ENCODE measurements at places on chromosomes 6 and 20.

- no peak for ATAC-seq
Observed at GRCh38 chr6:21199262-21199661, 394.3 kb upstream of the SOX4 start.

GRCh38 chr6:170032197-170032596 lies 258.7 kb downstream of the DLL1 start:
- ATAC-seq: no peak

DNA sequence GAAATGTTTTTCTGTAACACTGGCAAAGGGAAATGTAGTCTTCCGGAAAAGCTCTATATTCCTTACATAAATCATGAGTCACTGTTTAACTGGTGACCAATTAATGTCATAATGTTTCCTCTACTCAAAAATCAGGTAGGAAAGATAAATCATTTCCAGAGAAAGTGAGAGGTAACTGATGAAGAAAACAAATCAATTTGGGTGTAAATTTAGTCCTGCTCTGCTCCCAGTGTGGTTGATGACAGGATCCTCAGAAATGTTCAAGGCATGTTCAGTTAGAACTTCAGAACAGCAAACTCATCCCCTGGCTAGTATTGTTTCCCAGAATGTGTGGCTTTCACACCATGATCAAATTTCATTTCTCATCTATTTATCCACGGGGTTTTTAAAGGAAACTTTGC lies 38.8 kb upstream of the SPACA1 start:
- no peak for ATAC-seq

- peak; percentile 77 for ATAC-seq
Observed at GRCh38 chr6:158290040-158290439, 22.2 kb upstream of the TULP4 start.

GRCh38 chr6:123841067-123841896 lies 37.6 kb downstream of the NKAIN2 start:
- ATAC-seq: no peak

DNA sequence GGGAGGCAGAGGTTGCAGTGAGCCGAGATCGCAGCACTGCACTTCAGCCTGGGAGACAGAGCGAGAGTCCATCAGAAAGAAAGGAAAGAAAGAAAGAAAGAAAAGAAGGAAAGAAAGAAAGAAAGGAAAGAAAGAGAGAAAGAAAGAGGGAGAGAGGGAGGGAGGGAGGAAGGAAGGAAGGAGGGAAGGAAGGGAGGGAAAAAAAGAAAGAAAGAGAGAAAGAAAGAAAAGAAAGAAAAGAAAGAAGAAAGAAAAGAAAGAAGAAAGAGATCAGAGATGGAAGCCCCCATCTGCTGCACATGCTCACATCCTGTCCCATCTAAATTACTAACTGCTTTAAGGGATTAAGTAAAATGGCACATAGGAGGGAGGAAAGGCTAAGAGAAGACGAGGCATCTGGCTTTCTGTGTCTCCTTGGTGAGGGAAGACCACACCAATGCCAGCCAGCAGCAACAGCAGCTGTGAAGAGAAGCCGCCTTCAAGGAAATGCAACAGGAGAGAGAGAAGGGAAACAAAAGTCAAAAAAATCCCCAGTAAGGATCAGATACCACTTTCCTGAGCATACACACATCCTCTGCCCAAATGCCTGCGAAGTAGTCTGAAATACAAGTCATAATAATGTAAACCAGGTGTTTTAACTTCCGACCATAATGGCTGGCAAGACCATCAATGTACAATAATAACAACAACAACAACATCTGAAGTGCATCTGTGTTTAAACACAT lies 300.2 kb upstream of the JARID2 start:
- no peak for ATAC-seq

DNA sequence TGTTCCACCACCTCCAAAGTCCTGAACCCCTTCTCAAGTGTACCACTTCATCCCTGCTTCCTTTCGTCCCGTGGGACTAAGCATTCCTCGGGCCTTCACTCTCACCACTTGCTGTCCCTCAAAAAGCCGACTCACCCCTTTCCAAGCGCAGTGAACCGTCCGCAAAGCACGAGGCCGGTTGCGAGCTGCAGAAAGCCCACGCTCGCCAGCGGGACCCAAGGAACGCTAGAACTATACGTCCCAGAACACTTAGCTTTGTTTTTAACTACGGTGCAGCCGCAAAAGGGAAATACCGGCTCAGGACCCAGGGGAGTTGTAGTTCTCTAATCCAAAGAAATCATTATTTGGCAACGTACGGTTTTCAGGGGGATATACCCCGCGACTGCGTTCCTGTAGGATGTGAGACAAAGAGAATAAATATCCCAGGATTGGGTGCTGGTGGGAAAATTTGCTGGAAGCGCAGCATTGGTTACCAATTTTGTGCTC lies 416 bp upstream of the POLR1H start:
- peak; percentile 33 for ATAC-seq

GRCh38 chr6:83511901-83512681 lies at the start of gene PRSS35:
PRSS35 (plus strand) TSS chr6:83512534; CDS start chr6:83523442, 10,908 bp downstream.
- peak; percentile 56 for ATAC-seq

DNA sequence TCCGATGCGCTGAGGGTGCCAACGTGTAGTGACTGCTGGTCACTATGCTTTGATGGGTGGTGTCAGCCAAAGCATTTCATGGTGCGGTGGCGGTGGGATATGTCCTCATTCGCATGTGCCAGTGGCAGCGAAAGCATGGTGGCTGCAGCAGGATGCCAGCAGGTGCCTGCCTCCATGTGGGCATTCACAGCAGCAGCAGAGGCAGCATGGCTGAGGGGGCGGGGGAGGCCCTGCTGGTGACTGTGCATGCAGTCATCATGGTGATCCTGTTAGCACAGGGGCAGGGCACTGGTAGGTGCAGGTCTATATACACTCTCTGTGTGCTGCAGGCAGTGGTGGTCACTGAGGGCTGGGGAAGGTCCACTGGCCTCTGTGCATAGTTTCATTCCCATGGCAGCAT lies 22.0 kb downstream of the FIG4 start:
- ATAC-seq: peak; percentile 93

DNA sequence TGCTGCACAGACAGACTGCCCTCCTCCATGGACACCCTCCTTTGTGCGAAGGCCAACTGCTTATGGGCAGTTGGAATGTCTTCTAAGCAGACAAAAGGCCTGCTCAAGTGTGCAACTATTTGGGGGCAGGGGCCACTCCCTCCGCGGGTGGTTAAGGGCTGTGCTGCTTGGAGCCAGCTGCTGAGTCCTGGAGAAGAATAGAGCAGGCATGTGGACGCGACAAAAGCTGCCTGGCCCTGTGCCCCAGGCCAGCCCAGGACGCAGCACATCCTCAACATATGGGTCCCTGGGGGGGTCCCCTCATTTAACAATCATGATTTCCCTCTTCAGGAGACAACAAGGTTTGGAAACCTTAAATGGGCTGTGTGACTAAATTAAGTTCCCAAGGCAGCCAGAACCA lies 45.5 kb upstream of the ENTPD6 start:
- no peak for ATAC-seq

DNA sequence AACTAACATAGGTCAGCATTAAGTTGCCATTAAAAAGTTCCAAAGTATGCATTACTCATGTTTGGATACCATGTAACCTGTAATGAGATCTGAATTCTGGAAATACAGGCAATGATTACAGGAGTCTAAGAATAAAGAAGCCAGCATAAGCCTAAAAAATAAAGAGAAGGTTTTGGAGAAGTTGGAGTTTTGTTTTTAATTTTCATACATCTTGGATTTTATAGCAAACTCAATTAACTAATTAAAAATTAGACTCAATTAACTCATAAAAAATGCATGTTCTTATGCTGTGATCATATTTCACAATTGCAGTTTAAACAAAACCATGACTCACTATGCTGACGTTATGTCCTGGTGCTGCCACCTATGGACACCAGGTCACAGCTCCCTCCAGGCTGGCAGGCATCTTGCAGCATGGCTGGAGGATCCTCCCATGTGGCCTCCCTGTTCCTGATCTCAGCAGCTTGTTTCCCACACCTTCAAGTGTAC lies 648.8 kb upstream of the AGPAT4 start:
- peak; percentile 64 for ATAC-seq

- ATAC-seq: no peak
Observed at GRCh38 chr6:142685852-142686506, 259.0 kb downstream of the HIVEP2 start.

- ATAC-seq: no peak
Observed at GRCh38 chr6:43334466-43335095, 26.0 kb upstream of the CRIP3 start.

GRCh38 chr6:31354158-31354863 lies 2.7 kb downstream of the HLA-B start:
- no peak for ATAC-seq

- ATAC-seq: no peak
Observed at GRCh38 chr6:1597924-1598323, 11.8 kb upstream of the FOXC1 start.

DNA sequence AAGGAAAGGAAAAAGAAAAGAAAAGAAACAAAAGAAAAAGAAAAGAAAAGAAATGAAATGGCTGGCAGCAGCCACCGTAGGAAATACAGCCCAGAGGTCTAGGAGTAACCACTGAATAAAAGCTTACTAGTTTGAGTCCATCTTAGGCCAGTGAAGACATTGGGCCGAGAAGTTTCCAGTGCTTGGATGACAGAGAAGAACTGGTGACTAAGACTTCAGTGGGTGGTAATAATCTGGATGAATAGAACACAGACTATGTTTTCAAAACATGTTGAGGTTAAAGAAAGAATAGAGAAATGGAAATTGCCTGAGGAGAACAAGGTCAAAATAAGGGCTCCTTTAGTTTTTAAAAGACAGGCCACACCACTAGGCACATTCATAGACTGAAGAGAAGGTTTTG lies 198.8 kb downstream of the ATXN1 start:
- peak; percentile 95 for ATAC-seq

DNA sequence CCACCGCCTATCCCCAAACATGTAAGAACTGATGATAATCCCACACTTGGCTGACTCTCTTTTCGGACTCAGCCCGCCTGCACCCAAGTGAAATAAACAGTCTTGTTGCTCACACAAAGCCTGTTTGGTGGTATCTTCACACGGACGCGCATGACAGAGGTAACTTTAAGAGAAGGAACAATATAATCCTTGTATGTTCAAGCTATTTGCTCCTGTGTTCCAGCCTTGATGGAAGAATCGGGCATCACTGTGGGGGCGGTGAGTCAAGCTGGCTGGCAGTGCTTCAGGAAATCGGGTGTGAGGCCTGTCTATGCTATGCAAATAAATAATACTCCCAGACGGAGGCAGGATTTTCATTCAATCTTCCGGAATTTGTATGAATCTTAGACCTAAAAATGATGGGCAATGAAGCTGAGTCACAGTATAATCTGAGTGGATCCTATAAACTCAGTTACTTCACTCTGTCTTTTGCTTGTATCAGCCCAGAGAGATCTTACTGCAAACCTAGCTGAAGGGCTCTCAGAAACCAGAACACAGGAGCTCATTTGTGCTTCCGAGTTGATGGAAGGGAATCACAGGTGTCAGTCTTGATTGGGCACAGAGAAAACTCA lies 45.2 kb upstream of the NT5E start:
- ATAC-seq: no peak

GRCh38 chr6:136784910-136785746 lies 7.1 kb downstream of the MAP3K5 start:
- peak; percentile 49 for ATAC-seq

DNA sequence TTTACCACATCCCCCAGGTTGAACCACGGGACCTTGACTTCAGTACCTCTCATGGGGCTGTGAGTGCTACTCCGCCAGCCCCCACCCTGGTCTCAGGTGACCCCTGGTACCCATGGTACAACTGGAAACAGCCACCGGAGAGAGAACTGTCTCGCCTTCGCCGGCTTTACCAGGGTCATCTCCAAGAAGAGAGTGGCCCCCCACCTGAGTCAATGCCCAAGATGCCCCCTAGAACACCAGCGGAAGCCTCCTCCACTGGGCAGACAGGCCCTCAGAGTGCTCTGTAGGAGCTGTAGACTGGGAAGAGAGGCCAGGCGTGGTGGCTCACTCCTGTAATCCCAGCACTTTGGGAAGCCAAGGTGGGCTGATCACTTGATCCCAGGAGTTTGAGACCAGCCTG lies 1.2 kb upstream of the ATAT1 start:
- no peak for ATAC-seq

GRCh38 chr6:110541701-110542309 lies 65.4 kb upstream of the SLC22A16 start:
- no peak for ATAC-seq

DNA sequence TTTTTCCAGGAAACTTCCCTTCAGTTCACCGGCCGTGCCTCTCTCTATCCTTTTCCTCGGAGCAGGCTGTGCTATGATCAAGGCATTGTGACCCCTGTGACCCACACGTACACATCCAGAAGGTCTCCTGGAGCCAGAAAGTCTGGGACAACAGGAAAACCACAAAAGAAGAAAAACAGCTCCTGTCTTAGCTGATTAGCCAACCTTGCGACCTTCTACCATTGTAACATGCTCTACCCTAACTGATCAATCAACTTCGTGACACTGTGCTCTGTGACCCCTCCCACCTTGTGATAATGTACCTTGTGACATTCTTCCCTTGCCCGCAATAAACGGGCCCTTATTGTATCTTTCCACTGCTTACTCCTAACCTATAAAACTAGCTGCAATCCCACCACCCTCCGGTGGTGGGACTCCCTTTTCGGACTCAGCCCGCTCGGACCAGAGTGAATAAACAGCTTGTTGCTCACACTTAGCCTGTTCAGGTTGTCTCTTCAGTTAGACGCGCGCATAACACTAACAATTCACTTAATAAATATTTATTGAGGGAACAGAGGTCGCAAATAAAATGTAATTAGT lies 24.2 kb downstream of the ZNF311 start:
- peak; percentile 74 for ATAC-seq

DNA sequence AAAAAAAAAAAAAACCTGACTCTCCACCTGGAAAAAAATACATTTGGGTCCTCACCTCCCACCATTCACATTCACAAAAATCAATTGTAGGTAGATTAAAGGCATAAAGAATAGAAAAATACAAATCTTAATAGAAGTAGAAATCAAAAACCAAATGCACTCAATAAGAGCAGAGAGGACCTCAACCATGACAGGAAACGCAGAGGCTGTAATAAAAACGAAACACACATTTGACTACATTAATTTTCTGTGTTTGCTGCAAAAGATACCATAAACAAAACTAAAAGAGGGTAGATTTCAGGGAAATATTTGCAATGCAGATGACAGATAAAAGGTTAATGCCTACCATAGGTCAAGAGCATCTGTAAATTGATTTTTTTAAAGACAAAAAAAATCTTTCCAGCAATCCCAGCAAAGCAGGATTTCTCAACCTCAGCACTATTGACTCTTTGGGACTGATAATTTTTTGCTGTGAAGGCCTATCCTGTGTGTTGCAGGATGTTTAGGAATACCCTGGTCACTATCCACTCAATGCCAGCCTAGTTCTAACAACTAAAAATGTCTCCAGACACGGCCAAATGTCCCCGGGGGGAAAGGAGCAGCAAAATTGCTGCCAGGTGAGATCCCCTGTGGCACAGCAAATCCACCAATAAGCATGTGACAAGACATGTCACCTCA lies 9.1 kb downstream of the ETV7 start:
- ATAC-seq: peak; percentile 28

Measured in activated T-helper 17 cell treated with anti-CD3 and anti-CD28 coated beads, Interleukin-2, amount 50 U/mL, for 72 hours (primary cell).